ENCODE measurements at places on chromosomes 11 and 22.

- no peak for DNase-seq
Measured at GRCh38 chr22:49767355-49768062, 60.2 kb downstream of the BRD1 start.

- peak; percentile 71 for DNase-seq
Measured at GRCh38 chr11:129279326-129280026, 87.4 kb upstream of the ARHGAP32 start.

DNA sequence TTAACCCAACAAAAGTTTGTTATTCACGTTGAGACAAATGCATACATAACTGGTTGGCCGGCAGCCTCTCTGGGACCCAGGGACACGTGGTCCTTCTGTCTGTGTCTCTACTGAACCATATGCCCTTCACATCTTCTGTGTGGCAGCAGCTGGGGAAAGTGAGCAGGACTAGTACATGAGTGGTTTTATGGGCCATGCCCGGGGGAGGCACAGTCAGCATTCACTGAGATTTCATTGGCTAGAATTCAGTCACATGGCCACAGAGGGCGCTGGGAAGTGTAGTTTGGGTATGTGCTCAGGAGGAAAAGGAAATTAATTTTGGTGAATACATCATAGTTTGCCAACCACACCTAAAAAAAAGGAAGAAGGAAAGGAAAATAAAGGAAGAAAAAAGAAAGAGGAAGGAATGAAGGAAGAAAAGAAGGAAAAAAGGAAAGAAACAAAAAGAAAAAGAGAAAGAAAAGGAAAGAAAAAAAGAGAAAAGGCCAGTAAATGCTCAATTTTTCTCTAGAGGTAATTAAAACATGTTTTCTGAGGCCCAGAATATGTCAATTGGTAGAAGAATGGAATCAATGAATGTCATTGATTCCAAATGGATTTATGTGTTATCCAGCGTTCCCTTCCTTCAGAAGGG lies 55.9 kb upstream of the KIRREL3 start:
- DNase-seq, result no peak

GRCh38 chr11:133901316-133901715 lies 55.5 kb downstream of the IGSF9B start:
- DNase-seq, result no peak

DNA sequence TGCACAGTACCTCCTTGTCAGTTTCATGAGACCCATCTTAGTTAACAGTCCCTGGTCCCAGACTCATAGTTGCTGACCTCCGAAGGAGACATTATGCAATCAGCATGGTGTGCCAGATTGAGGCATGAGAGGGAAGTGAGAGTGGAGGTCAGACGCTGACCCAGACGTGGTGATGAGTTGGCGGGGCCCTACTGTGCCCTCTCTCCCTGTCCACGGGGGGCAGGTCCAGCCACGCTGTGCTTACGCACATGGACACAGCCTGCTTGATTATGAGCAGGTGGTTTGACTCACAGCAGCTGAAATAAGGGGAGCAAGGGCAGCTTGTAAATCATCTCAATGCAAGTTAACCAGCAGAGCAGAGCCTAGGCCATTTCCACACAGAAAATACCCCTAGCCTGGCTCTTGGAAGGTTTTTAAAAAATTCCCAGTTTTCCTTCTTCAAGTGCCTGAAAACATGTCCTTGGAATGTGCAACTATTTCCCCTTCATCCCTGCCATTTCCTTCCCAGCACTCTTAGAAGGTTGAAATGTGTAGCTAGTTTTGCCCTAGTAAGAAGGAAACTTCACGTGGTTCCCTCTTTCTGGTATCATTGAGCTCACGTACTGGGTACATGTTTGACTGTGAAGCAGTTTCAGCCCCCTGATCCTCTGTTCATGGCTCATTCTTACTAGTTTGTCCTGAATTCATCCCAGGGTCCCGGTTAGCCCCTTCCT lies 122.6 kb upstream of the SORL1-AS1 start:
- DNase-seq, result no peak

GRCh38 chr11:132846075-132846474 lies 686.2 kb downstream of the OPCML start:
- no peak for DNase-seq

DNA sequence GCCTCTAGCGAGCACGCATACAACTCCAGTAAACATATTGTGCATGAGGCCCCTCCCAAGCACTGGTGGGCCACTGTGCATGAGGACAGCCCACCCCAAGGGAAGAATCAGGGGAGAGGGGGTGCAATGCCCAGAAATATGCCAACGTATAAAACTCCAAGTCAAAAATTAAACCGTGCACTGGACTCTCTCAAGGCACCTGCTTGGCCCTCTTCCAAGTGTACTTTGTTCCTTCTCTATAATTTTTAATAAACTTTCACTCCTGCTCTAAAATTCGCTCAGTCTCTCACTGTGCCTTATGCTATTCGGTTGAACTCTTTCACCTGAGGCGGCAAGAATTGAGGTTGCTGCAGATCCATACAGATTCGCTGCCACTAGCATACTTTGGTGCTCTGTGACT lies 465.3 kb upstream of the TENM4 start:
- DNase-seq, result no peak

GRCh38 chr11:46315033-46315738 lies 32.1 kb upstream of the DGKZ start:
- DNase-seq, result peak; percentile 71

DNA sequence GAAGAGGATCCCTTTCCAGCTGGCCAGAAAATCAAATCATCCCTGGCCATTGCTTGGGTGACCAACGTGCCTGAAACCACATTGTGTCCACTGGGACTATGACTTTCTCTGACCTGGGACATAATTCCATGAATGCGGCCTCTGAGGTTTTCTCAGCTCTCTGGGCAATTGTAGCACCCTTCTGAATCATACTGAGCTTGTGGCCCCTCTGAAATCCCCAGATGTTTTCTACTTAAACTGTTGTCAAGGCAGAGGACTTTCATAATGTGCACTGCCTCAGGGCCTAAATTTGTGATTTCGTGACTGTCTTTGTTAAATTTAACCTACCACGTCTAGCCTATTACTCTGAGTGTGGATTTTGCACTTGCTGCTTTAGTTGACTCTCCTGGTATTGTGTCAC lies 321.1 kb upstream of the PLET1 start:
- DNase-seq, result no peak

DNA sequence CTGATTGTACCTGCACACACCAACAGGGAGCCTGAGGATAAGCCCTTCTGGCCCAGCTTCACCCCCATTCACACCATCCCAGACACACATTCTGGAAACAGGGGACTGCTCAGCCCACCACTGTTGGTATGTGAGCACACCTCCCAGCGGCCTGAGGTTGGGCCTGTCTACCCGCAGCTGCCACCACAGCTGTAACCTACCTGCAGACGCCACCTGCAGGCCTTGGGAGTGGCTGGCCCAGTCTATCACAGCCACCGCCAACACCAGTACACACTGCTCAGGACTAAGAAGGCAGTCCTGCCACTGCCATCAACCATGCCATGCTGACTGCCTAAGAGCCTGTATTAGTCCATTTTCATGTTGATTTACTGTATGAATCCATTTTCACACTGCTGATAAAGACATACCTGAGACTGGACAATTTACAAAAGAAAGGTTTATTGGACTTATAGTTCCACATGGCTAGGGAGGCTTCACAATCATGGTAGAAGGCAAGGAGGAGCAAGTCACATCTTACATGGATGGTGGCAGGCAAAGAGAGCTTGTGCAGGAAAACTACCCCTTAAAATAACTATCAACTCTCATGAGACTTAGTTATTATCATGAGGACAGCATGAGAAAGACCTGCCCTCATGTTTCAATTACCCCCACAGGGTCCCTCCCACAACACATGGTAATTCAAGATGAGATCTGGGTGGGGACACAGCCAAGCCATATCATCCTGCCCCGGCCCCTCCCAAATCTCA lies 30.6 kb downstream of the RSF1 start:
- DNase-seq, result no peak

- no peak for DNase-seq
Measured at GRCh38 chr11:72227316-72228228, 3.0 kb downstream of the INPPL1 start.

- DNase-seq, result no peak
Measured at GRCh38 chr11:19392321-19392720, 151.6 kb upstream of the E2F8 start.

GRCh38 chr11:110472858-110473257 lies 43.1 kb downstream of the FDX1 start:
- DNase-seq, result no peak

DNA sequence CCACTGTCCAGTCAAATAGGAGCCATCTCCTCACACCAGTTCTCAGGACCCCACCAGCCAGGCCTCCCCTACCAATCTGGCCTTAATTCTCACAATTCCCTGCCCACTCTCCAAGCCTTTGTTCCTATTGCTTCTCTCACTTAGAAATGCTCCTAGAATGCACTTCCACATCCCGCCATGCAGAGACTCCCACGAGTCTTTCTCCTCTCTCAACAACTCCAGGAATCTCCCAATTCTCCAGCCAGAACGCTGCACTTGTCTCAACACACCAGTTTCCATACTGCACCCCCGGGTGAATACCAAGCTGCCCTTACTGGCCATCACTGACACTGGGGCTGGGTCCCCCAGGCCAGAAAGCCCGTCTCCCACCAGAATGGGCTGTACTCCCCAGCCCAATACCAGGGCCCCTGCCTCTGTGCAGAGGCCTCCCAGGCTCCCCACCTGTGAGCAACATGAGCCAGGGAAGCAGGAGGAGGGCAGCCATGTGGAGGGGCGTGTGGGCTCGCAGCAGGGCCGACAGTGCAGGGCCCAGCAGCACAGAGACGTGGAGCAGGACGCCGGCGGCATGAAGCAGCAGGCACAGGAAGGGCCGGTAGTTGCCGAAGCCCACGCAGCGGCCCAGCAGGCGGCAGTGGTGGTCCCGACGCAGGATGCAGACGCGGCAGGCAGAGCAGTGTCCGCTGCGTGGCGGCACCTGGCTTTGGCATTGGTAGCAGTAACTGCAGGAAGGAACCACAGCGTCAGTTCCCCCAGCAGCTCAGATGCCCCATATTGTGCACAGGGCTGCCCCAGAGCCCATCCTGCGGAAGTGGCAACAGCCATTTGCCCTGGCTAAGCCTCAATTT lies 2.4 kb downstream of the ZDHHC24 start:
- DNase-seq, result peak; percentile 40

GRCh38 chr22:47072642-47072967 lies 310.2 kb downstream of the TBC1D22A start:
- no peak for DNase-seq

GRCh38 chr22:40425082-40425481 lies 54.7 kb downstream of the SGSM3 start:
- DNase-seq, result no peak

GRCh38 chr11:29320196-29320595 lies 696.6 kb downstream of the KCNA4 start:
- no peak for DNase-seq

DNA sequence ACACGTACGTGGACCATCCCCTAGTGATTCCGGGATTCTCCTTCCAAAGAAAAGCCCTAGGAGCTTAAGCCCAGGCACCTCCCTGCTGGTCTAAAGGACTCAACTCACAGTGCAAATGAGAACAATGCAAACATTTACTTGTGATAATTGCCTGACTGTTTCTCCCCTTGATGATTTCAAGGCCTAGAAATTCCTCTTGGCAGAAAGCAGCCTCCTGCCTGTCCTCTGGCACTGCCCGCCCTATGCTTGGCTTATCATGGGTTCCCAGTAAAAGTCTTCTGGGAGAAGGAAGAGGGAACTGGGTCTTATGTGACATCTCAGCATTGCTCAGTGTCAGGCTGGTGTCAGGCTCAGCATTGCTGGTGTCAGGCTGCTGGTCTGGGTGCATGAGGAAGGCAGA lies 351.8 kb downstream of the SHANK2 start:
- no peak for DNase-seq

- DNase-seq, result no peak
Measured at GRCh38 chr11:72224564-72225410, at the start of gene INPPL1. TSS of gene INPPL1 (plus strand) at chr11:72224767. CDS start at chr11:72224985, 218 bp downstream.

- DNase-seq, result no peak
Measured at GRCh38 chr11:65882120-65883057, 2.8 kb downstream of the CTSW start.

GRCh38 chr11:123479048-123479837 lies 49.2 kb downstream of the GRAMD1B start:
- no peak for DNase-seq

DNA sequence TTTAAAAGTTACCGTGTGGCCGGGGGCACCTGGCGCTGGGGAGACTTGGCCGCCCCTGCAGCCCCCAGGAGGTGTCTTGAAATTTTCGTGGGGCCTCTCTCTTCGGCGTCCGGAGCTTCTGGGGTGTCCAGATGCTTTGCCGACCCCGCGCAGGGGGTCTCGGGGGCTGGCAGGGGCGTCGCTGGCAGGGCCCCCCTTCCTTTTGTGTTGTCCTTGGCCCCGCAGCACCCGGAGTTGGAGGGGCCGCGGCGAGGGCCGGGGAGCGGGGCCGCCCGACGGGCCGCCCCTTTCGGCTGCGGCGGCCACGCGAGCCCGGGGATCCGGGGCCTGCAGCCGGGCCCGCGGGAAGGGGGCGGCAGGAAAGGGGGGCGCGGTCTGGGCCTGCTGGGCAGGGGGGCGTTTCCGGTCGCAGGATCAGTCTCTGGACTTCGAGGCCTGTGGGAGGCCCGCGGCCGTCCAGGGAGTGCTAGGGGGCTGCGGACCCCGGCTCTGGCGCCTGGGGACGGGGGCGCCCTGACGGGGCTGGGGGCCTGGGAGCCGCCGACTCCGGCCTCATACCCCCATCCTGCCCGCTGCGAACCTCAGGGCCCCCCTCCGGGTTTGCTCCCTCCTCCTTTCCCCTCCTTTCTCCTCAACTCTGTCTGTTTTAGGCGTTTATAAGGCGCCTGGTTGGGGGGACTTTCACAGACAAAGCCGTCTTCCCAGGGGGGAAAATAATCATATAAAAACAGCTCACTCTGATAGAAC lies 869 bp downstream of the ZC3H7B start:
- no peak for DNase-seq

GRCh38 chr22:42151924-42152635 lies 21.5 kb upstream of the CYP2D6 start:
- DNase-seq, result no peak

DNA sequence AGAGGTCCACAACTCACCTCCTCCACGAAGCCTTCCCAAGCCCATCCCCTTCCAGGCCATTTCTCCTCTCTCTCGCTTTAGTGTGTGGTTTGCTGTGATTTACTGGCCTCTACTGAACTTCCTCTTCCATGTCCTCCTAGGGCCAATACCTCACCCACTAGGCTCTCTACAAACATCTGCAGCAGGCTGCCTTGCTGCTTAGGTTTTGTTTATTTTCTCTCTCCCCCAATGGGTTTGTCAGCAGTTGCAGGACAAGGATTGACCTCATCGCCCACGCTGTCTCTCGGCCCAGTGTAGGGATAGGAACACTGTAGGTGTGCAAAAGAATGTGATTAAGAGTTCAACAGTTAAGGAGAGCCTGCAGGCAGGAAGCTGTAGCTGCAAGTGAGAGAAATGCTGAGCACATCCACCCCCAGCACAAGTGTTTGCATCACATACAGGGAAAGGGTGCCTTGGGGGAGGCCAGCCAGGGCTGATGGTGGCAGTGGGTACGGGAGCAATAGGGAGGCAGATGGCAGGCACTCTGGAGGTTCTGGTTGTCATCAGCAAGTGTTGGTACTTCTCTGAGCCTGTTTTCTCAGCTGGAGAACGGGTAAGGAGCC lies 1.4 kb downstream of the PC start:
- no peak for DNase-seq

GRCh38 chr11:106733635-106734034 lies 284.6 kb downstream of the GUCY1A2 start:
- DNase-seq, result no peak

- no peak for DNase-seq
Measured at GRCh38 chr22:50019316-50019715, 6.8 kb upstream of the IL17REL start.

- DNase-seq, result no peak
Measured at GRCh38 chr11:32713496-32713895, 81.0 kb downstream of the CCDC73 start.

GRCh38 chr11:2859699-2860037 lies 25.9 kb downstream of the CDKN1C start:
- no peak for DNase-seq

Data from effector CD8-positive, alpha-beta T cell (primary cell).